Activated CD8-positive, alpha-beta memory T cell treated with anti-CD3 and anti-CD28 coated beads, Interleukin-2, amount 10 ng/mL, durations not matched to agents 7 days and 5 days (primary cell): ENCODE measurements at places on chromosomes 6 and 20. TPM values are rescaled to one million over a fixed set of nuclear protein-coding genes. Genes with fewer than 3 reads are reported as not detected.

Gene ARMH2
- total RNA-seq: 0.28 TPM

Gene SIRPB1
- 6.0 TPM for total RNA-seq

- no peaks in the 10 kb centered on the region for H3K36me3 ChIP-seq
- peak overlapping the region; percentile 37 for H3K4me3 ChIP-seq
- DNase-seq: no peak
- no peaks in the 10 kb centered on the region for H3K27me3 ChIP-seq
Observed at GRCh38 chr20:24739746-24740145, 209.3 kb upstream of the CST7 start.

GRCh38 chr6:136149311-136149710 is 100.8 kb downstream of the MTFR2 start:
- peaks cover 11% of the 10 kb centered on the region for H3K27me3 ChIP-seq
- H3K4me3 ChIP-seq: no peak overlapping the region
- no peaks in the 10 kb centered on the region for H3K4me1 ChIP-seq
- no peak for DNase-seq
- no peaks in the 10 kb centered on the region for H3K36me3 ChIP-seq

Gene MUCL3
- not detected for total RNA-seq

Gene MAPK13
- total RNA-seq: 35.6 TPM

GRCh38 chr6:106318851-106319250 is 6.7 kb downstream of the ATG5 start:
- H3K27me3 ChIP-seq: no peaks in the 10 kb centered on the region
- DNase-seq: no peak
- H3K27ac ChIP-seq: no peak overlapping the region
- H3K36me3 ChIP-seq: peaks cover 40% of the 10 kb centered on the region

DNA sequence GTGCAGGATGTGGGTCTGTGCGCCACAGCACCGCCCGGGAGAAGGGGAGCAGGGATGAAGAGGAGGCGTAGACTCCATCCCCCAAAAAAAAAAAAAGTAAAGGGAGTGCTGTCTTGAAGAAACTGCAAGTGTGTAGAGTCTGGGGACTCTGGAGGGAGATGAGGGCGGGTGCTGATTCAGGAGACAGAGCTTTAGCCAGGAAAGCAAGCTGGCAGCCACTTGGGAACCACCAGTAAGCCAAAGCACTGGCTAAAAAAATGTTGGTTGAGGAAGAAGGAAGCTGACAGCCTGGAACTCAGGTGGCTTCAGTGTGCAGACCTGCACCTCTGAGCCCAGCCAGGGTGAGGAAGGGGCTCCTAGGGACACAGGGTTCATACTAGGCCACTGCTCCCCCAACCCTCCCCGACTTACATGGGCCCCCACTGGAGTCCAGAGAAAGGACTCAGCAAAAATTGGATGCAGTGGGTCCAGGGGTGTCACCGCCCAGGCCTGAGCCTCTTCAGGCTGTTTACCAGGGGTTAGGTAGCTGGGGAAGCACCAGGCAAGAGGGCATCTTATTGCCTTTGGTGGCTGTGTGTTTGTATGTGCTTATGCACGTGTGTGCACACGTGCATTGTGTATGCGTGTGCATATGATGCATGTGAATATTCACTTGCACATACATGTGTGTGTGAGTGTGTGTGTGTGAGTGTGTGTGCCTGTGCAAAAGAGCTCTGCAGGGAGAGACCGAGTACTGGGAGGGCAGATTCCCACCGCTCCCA is 153.5 kb upstream of the MLN start:
- no peak overlapping the region for H3K4me3 ChIP-seq
- H3K27ac ChIP-seq: no peak overlapping the region

DNA sequence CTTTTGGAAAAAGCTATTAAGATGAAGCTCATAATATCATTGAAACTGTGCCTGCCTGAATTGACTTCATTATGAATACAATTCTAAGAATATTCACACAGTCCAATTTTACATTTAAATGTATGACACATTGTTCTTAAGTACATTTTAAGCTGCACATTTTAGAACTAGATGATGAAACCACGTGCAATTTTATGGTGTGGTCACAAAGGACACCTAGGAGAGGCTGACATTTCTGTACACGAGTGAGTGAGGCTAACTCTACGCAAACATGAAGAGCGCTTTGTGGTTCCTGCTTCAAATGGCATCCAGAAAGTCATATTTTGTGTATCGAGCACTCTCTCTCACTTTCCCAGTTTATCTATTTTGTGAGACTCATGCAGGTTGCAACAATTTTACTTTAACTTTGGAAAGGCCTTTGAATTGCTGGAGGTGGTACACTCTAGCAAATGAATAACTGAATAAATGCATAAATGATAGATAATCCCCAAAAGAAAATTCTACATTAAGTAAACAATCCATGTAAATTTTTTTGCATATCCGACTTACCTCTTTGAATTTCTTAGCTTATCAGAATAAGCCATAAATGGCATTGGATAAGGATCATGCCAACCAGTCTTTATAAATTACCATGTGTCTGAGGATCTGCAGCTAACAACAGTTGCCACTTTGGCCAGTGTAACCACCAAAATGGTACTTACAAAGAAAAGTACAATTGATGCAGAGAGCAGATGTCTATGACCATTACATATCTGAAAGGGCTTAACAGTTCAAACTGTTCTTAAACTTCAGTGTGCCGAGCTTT is 97.3 kb downstream of the NRSN1 start:
- DNase-seq: no peak
- no peak overlapping the region for H3K4me3 ChIP-seq
- peaks cover 17% of the 10 kb centered on the region for H3K27me3 ChIP-seq
- H3K27ac ChIP-seq: no peak overlapping the region
- no peaks in the 10 kb centered on the region for H3K4me1 ChIP-seq

DNA sequence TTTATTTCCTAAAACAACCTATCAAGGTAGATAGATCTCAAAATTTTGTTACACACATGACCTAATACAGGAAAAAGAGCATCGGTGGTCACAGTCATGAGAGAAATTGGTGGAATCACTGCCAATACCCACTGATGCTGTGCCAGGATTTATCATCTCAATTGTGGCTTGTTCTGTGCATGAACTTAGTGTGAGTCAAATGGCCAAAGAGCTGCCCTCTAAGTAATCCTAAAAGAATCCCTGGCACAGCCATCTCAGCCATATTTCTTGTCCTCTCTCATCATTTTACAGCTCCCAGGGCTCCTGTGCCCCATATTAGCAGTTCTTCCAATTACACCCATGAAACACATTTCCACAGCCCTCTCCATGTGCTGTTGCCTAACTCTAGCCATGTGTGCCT is 6.1 kb downstream of the GSTA5 start:
- no peak for DNase-seq
- H3K4me1 ChIP-seq: no peaks in the 10 kb centered on the region
- H3K27me3 ChIP-seq: peaks cover 31% of the 10 kb centered on the region
- H3K36me3 ChIP-seq: no peaks in the 10 kb centered on the region
- H3K27ac ChIP-seq: no peak overlapping the region

GRCh38 chr6:14811775-14812428 is 434.0 kb upstream of the JARID2 start:
- no peak for DNase-seq
- peaks cover 3% of the 10 kb centered on the region for H3K27me3 ChIP-seq
- H3K36me3 ChIP-seq: no peaks in the 10 kb centered on the region
- no peak overlapping the region for H3K27ac ChIP-seq

DNA sequence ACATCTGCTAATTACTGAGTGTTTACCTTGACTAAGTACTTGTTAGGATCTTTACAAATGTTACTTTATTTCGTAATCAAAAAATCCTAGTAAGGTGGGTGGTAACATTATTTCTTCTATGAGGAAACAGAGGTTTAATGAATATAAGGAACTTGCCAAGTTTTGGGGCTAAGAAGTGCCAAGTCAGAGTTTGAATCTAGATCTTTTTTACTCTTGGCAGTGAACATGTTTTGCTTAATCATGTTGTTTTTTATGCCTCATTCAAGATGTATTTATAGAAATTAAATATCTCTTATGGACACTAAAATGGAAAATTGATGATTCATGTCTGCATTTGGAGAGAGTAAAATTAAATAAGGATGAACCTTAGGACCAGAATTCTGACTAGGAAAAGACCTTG is 393.7 kb downstream of the UTRN start:
- H3K27ac ChIP-seq: no peak overlapping the region
- H3K36me3 ChIP-seq: peaks cover 62% of the 10 kb centered on the region
- DNase-seq: no peak
- H3K4me1 ChIP-seq: peaks cover 13% of the 10 kb centered on the region
- H3K4me3 ChIP-seq: no peak overlapping the region
- no peaks in the 10 kb centered on the region for H3K27me3 ChIP-seq

GRCh38 chr6:129280749-129281148 is 397.8 kb downstream of the LAMA2 start:
- peaks cover 3% of the 10 kb centered on the region for H3K27me3 ChIP-seq
- no peak overlapping the region for H3K4me3 ChIP-seq
- H3K4me1 ChIP-seq: peaks cover 10% of the 10 kb centered on the region
- H3K27ac ChIP-seq: no peak overlapping the region

DNA sequence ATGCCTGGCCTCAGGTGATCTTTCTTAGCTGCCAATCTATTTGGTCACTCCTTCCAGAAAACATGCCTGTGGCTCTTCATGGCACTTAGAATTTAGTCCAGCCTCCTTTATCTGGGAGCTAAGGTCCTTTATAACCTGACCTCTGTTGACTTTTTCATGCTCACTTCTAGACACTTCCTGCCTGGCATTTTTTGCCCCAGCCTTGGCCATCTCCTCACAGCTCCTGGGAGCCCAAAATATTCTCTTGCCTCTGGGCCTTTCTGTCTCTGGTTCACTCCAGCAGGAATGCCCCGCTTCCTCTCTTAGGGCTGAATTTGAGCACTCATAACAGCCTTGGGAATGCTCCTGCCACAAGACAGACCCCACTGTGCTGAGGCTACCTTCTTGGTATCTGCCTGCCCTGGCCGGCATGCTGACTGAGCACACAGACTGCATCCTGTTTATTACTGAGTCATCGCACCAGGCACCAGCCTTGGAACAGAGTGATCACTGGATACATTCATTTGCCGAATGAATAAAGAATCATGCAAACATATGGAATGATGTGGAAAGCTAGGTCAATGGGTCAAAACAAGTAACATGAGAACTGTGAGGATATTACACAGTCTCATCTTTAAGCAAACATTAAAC is 5.8 kb upstream of the EEF1E1 start:
- peaks cover 2% of the 10 kb centered on the region for H3K4me1 ChIP-seq
- H3K27ac ChIP-seq: no peak overlapping the region
- peaks cover 29% of the 10 kb centered on the region for H3K27me3 ChIP-seq

DNA sequence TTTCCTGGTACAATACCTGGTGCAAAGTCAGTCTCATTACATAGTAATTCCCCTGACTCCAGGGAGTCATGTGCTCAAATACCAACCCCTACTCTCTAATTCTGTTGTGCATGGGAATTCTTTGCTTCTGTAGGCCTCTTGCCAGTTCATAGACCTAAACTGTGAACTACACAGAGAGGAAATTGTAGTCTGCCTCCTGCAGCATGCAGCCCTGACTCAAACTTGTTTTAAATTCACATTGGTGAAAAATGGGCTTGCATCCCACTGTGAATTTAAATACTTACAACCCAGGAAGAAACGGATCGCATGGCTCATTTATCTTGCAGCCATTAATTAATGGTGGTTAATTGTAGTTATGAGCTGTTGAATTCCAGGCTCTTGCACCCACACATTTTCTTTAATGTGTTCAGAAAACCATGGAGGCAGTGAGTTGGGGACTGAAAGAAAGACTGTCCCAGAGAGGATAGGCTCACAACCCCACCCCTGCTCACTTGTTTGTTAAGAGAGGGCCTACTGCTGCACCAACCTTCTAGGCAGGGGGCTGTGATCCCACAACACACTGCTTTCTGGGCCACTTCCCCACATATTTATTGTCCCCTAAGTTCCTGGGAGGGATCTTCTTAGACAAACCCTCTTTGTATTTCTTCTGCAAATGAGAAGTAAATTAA is 579.1 kb downstream of the DHX35 start:
- H3K4me3 ChIP-seq: no peak overlapping the region
- no peak overlapping the region for H3K27ac ChIP-seq
- no peaks in the 10 kb centered on the region for H3K27me3 ChIP-seq

- no peak for DNase-seq
- no peak overlapping the region for H3K4me3 ChIP-seq
- H3K27me3 ChIP-seq: no peaks in the 10 kb centered on the region
- H3K36me3 ChIP-seq: no peaks in the 10 kb centered on the region
- no peak overlapping the region for H3K27ac ChIP-seq
- H3K4me1 ChIP-seq: no peaks in the 10 kb centered on the region
Observed at GRCh38 chr6:61841958-61842357, 444.1 kb downstream of the KHDRBS2 start.

DNA sequence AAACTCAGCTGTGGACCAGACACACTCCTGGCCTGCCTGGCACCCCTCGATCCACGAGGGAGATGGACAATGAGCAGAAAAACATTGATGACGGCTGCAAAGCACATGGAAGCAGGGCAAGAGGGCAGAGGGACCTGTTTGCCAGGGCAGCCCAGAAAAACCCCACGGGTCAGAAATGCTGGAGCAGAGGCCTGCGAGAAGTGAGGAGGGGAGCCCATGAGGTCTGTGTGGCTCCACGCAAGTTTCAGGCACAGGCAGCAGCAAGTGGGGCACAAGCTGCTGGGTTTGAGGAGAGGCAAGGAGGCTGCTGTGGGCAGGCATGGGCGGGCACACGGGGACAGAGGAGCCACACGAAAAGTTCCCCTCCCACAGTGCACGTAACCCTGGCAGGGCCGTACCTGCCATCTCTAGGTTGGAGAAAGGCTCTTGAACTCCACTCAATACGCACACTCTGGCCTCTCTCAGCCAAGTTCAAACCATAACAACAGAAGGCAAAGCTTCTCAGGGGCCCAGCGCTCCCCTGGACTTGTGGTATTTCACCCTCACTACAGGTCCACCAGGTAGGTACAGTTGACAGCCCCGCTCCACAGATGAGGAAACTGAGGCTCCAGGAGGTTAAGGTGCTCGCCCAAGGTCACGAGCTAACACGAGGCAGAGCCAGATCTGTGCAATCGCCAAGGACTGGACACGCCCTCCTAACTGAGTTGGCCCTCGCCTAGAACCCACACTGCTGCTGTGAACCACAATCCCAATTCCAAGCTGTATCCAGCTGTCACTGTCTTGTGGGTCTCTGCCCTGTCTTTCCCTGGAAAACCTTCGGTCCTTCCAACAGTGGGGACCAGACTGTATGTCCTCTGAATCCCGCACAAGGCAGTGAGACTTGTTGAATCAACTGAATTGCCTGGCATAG is 108.2 kb downstream of the NOL4L start:
- no peak overlapping the region for H3K27ac ChIP-seq
- no peak for DNase-seq
- H3K4me1 ChIP-seq: peaks cover 1% of the 10 kb centered on the region
- no peaks in the 10 kb centered on the region for H3K36me3 ChIP-seq

DNA sequence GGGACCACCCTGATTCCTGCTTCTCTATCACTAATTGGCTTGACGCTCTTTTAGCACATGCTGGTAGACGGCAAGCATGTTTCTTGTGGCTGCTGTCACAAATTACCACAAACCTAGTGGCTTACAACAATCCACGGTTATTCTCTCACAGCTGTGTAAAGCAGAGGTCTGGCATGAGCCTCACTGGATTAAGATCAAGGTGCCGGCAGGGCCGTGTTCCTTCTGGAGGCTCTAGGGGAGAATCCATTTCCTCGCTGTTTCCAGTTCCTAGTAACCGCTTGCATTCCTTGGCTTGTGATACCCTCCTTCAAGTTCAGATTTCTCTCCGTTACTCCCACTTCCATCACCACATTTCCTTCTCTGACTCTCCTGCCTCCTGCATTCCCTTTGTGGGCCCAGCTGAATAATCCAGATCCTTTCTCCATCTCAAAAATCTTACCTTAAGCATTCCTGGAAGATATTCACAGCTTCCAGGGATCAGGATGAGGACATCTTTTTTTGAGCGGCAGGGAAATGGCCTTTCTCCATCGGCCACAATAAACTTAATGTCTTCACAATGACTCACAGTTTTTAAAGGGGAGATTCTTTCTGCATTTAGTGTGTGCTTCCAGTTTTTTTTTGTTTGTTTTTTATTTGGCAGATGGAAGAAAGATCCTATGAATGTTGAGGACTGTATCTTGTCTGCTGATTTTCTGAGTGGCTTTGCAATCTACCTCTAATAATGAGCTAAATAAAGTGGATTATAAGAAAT is 39.9 kb downstream of the BMP6 start:
- DNase-seq: no peak
- H3K36me3 ChIP-seq: no peaks in the 10 kb centered on the region
- no peak overlapping the region for H3K4me3 ChIP-seq
